AG08395 (cell line): ENCODE measurements at places on chromosomes 2 and 18.

DNA sequence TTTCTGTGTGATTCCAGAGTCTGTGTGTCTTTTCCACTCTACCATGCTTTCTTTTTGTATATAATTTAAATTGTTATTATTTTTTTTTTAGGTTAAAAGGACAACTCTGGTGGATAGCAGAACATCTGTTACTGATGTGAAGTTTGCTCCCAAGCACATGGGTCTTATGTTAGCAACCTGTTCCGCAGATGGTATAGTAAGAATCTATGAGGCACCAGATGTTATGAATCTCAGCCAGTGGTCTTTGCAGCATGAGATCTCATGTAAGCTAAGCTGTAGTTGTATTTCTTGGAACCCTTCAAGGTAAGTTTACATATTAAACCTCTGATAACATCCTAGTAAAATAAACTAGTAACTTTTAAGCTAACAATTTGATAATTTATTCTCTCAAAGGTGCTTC is 15.3 kb downstream of the SEH1L start:
- DNase-seq: no peak

DNA sequence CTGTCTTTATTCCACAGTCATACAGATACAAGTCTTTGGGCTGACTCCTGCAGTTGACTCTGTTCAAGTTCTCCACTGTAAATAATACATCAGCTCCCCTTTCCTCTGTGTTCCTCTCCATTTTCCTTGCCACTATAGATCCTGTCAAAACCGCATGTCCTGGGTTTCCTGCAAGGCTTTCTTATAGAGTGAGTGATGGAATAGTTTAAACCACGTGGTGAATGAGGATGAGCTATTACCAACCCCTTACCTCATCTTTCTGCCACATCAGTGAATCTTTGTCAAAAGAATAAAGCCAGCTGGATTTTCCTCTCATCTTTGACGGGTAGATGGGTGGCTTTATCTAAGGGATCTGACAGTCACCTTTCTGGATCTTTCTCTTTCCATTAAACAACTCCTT is 3.9 kb upstream of the GALNT14 start:
- DNase-seq: no peak

GRCh38 chr18:68152770-68153169 is 562.1 kb downstream of the TMX3 start:
- DNase-seq: no peak

- DNase-seq: no peak
Observed at GRCh38 chr2:17792515-17792914, 23.7 kb upstream of the MSGN1 start.

DNA sequence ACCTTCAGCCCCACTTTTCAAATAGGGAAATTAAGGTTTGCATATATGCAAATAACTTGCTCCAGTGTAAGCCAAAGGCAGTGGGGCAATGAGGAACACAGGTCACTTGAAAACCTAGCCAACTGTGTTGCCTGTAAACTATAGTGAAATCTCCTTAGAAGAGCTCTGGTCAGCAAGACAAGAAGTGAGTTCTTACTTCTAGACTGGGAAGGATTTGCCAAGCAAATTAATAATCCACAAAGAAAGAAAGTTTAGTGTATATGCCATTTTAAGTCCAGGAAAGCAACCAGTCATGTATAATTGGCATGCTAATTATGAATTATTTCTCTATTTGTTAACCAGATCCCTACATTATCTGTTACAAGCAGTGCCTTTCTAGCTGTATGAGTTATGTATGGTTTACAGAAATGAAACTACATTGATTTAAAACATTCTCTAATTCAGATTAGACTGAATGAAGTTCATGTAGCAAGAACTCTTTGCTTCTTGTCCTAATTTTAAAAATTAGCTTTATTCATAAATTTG is 129.9 kb downstream of the MTX2 start:
- DNase-seq: no peak

DNA sequence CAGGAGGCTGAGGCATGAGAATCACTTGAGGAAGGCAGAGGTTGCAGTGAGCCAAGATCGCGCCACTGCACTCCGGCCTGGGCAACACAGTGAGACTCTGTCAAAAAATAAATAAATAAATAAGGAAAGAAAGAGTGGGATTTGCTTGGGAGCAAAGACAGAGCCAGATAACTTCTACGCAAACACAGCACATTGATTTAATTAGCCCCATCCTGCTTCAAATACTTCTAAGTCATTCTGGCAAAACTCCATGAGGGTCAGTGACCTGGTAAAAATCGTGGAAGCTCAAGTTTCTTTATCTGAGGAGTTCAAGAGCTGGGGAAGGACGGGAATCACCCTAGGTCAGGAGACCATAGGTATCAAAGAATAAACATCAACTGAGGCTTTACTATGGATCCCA is 70.6 kb upstream of the TCF7L1 start:
- no peak for DNase-seq

GRCh38 chr2:6444514-6444913 is 421.2 kb downstream of the CMPK2 start:
- DNase-seq: no peak

GRCh38 chr2:230153390-230153976 is 66.3 kb downstream of the SP110 start:
- DNase-seq: no peak

GRCh38 chr18:24656551-24657443 is 196.4 kb downstream of the HRH4 start:
- peak; percentile 31 for DNase-seq

DNA sequence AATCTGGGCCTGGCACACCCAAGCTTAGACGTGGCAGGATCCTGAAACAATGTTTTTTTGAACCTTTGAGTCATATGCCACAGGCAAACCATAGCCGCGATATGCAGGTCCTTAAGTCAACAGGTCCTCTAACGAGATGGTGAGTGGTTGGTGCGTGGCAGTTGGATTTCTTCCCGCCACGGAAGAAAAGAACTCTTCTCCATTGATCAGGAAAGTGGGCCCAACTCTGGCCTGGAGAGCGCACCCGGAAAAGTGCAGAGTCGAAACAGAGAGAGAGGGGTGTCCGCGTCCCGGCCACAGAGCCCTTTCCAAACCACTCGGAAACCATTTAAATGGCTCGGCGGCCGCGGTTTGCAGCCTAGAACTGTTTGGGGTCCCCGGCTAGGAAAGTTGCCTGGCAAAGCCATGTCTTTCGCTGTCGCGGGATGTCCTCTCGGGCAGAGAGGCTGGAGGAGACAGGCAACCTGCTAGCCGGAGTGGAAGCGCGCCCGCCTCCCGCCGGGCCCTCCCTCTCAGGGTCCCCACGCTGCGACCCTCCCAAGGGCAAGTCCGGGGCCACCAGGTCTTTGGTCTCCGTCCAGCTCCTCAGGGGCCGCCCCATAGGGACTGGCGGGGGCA is 777 bp downstream of the GALNT3 start:
- no peak for DNase-seq

DNA sequence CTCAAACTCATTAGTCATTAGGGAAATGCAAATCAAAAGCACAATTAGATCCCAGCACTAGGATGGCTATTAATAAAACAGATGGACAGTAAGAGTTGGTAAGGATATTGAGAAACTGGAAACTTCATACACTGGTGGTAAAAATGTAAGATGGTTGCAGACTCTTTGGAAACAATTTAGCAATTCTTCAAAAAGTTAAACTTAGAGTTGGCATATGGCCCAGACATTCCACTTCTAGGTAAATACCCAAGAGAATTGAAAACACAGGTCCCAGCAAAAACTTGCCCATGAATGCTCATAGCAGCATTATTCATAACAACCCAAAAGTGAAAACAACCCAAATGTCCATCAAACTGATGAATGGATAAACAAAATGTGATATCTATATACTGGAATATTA is 84.9 kb upstream of the ZFP36L2 start:
- peak; percentile 32 for DNase-seq

DNA sequence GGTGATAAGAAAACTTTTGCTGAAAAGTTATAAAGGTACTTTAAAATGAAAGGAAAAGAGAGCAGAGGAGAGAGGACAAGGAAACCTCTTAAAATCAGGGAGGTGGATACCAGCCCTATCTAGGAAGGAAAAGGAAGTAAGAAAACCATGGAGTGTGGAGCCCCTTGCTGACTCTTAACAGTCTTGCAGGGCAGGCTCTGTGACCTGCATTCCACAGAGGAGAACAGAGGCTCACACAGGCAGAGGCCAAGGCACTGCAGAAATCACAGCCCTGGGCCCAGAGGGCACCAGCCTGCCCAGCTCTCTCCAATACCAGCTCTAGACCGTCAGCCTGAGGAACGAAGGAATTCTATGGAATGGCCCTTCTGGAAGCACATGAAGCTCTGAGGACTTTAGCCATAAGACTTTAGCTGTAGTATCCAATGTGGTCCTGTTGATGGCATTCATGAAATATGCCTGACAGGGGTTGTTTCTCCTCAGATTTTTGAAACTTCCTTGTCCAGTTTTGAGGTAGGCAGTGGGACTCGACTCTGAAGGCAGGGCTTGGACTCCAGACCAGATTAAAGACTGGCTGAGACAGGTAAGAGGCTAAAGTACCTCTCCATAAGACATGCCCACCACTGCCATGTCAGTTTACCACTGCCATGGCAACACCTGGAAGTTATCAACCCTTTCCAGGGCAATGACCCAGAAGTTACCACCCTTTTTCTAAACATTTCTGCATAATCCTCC is 216.3 kb downstream of the ANAPC1 start:
- DNase-seq: peak; percentile 72

DNA sequence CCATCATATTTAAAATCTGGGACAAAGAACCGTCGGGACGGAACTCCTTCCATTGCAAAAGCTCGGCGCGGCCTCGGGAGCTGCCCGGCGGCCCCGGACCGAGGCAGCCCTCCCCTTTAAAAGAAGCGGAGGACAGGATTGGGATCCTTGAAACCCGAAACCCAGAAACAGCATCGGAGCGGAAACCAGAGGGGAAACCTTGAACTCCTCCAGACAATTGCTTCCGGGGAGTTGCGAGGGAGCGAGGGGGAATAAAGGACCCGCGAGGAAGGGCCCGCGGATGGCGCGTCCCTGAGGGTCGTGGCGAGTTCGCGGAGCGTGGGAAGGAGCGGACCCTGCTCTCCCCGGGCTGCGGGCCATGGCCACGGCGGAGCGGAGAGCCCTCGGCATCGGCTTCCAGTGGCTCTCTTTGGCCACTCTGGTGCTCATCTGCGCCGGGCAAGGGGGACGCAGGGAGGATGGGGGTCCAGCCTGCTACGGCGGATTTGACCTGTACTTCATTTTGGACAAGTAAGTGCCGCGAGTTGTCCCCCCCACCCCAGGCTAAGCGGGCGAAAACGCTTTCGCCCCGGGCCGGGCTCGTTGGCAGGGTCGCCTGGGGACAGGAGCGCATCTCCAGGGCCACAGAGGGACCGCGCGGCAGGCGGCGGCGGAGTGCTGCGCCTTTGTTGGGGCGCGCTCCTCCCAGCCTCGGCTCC is at the start of gene ANTXR1:
Gene ANTXR1 (plus strand): TSS at position 38 of the 698 bp plus-strand sequence. CDS start 321 bp downstream, at position 359.
- peak; percentile 31 for DNase-seq

DNA sequence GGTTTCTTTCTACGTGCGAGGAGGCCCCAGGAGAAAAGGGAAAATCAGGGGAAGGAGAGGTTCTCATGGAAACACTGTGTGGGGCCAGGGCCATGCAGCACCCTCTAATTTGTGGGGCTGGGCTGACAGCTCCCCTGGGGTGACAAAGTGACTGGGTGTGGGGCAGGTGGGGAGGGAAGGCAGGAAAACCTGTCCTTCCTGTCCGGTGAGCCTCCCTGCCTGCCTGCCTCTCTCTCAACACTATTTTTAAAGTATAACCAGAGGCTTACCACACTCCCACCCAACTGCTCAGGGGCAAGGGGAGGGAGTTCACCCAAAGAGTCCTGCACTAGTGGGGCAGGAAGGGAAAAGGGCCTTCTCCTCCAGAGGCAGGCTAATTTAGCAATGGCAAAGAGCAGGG is 10.5 kb upstream of the EPAS1 start:
- DNase-seq: no peak

DNA sequence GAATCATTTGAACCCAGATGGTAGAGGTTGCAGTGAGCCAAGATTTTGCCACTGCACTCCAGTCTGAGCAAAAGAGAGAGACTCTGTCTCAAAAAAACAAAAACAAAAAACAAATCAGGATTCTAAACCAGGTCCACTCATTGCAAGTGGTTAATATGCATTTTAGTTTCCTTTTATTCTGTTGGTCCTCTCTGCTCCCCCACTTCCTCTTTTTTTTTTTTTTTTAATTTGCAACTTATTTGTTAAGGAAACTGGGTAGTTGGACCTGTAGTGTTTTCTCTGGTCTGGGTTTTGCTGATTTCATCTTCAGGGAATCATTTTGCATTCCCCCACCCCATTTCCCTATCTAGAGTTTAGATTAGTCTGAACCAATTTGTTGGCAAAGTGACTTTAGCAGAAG is 14.0 kb downstream of the FER1L5 start:
- DNase-seq: no peak

GRCh38 chr2:121049131-121049530 is 235.9 kb downstream of the TFCP2L1 start:
- DNase-seq: no peak

DNA sequence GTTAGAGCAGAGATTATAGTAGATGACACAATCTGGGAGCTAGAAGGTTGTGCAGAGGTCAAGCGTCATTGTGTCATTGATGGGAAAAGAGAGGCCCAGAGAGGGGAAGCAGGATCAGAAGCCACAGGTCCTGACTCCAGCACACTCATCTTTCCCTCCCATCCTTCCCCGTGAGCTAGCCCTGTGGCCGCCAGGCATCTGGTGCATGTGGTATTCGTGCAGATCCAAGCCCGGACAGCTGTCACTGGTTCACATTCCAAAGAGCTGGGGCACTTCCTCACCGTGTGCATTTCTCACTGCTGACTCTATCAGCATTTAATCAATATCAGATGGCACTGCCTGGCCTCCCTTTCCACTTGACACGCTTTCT is 94.1 kb upstream of the THOC1 start:
- peak; percentile 97 for DNase-seq

DNA sequence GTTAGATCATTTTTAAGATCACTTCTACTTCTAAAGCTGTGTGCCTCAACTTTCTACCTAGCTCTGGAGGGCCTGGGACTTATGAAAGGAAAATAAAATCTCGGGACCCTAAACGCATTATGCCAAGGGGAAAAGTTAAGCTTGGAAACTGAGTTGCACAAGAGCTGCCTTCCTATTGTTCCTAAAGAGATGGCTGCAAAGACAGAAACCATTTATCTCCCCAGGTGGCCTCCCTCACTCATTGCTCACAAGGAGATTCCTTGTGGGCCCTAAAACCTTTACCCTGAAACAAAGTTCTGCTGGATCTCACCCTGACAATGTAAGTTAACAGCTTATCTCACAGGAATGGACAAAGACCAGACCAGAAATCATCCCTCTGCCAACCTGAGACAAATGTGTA is 26.8 kb downstream of the TUBB6 start:
- no peak for DNase-seq

GRCh38 chr2:142603759-142604158 is 273.7 kb upstream of the KYNU start:
- DNase-seq: no peak

DNA sequence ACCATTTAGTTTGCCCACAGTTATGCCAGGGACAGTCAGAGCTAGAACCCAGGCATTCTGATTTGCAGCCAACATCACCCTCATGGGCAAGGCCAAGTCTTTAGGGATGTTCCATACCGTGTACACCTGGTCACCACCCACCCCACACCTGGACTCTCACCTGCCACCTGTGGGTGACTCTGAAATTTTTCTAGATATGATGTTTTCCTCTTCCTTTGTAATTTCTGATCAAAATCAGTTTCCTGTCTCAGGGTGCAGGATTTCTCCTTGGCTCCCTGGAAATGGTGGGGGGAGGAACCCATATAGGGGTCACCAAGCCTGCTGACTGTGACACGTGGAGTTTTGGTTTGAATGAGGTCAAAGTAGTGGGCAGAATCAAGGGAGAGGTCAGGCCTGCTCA is 138.2 kb downstream of the ACOXL start:
- no peak for DNase-seq

- peak; percentile 27 for DNase-seq
Observed at GRCh38 chr18:703213-703967, 9.0 kb downstream of the ENOSF1 start.

- no peak for DNase-seq
Observed at GRCh38 chr18:6734726-6735430, 5.4 kb downstream of the ARHGAP28 start.
